ENCODE measurements at places on chromosomes 2 and 18.

- DNase-seq: no peak
Observed at GRCh38 chr2:133509777-133510176, 58.5 kb downstream of the NCKAP5 start.

DNA sequence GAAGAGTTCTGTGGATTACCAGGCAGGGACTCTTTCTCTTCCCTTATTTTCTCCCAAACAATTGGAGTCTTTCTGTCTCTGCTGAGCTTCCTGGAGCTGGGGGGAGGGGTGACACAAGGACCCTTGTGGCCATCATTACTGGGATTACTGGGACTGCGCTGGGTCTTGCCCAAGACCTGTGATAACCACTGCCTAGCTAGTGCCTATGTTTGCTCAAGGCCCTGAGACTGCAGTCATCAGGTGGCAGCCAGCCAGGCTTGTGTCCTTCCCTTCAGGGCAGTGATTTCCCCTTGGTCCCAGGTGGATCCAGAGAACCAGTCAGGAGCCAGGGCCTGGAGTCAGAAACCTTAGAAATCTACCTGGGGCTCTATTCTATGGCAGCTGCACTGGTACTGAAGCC, 355.6 kb downstream of the PARD3B start:
- no peak for DNase-seq

DNA sequence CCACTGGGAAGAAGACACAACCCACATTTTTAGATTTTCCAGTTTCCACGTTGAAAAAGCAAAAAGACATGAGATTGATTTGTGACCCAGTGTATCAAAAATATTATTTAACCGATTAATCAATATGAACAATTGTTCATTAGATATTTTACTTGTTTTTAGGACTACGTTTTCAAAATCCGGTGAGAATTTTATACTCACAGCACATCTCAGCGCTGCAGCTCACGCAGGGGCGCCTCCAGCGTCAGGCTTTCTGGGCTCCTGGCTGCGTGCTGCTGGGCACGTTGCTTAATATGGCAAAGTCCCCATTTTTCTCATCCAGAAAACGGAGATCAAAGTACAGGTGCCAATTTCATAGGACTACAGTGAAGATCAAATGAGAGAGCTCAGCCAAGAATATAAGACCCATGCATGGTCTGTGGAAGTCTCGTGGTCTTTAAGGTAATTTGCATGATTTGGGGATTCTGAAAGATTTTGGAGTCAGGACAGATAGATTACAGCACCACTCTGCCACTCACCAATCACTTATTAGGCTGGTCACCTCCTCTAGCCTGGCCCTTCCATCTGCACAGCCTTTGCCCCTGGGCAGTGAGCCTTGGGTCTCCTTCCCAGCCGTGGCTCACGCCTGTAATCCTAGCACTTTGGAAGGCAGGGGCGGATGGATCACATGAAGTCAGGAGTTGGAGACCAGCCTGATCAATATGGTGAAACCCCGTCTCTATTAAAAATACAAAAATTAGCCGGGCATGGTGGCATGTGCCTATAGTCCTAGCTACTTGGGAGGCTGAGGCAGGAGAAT, 36.2 kb downstream of the PTPN18 start:
- DNase-seq: peak; percentile 51

GRCh38 chr2:43139501-43139900, 86.9 kb downstream of the ZFP36L2 start:
- DNase-seq: no peak

GRCh38 chr2:129673847-129674711, 305.4 kb upstream of the RAB6C start:
- DNase-seq: no peak
